ENCODE measurements at places on chromosomes 3 and 15. TPM values are rescaled to one million over a fixed set of nuclear protein-coding genes. Genes with fewer than 3 reads are reported as not detected.

GRCh38 chr15:96232335-96232734 is 98.2 kb upstream of the NR2F2 start:
- DNase-seq, result no peak

DNA sequence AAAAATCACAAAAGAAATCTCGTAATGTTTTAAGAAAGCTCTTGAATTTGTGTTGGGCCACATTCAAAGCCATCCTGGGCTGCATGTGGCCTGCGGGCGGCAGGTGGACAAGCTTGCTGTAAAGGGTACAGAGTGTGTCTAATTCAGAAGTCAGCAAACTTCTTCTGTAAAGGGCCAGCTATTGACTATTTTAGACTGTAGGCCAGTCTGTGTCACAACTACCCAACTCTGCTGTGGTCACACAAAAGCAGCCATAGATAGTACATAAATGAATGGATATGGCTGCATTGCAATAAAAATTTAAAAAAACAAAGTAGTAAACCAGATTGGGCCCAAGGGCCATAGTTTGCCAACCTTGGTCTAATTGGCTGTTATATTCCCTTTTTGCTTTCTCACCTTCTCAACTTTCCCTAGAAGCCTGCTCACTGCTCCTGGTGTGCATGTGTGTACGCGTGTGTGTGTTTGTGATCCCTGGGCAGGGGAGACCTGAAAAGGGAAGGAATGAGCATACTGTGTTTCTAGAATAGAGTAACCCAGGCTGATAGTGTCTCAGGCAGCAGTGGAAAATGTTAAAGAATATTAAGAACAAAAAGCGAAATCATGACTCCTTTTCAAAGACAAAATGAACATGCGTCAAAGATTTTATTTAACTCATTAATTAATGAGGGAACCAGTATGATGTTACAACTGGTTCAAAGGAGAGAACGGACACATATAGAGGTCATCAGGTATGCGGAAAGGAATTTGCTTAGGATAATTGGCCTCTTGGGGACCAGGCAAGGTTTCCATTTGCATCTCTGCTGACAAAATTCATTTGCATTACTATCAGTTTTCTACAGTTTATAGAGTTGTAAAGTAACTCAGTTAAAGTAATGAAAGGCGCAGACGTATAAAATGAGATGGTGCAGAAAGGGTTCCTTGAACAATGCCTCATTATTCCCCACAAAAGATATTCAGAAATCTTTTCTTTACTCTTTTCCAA is 248.0 kb downstream of the THSD4 start:
- DNase-seq, result no peak

DNA sequence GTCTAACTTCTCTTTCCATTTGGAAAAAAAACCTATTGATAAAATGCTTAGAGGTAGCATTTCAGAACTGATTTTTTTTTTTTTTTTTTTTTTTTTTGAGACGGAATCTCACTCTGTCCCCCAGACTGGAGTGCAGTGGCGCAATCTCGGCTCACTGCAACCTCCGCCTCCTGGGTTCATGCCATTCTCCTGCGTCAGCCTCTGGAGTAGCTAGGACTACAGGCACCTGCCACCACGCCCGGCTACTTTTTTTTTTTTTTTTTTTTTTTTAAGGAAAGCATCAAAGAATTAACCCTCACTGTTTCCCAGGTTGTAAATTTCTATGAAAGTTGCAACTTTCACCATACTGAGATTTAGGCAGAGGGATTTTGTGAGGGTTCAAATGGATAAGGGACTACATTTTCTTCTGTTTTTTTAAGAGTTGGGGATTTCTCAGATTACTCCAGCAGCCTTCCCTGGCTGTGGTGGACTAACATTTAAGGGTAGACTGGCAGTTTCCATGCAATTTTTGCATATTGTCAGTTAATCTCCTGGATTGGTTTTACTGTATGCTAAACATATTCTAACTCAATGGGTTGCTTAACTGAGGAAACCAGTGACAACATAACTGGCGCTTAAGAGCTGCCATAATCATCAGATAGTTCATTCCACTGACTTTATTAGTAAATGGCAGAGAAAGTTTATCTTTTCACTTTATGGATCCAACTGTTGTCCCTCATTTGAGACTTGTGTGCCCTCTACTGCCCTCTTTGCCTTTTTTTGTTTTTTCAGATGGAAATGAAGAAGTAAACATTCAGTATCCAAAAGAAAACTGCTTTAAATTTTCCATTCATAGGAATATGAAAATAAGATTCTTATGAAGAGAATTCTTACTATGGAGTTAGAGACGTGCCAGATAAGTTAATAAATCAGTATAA is 93.7 kb downstream of the NPTN start:
- DNase-seq, result no peak

DNA sequence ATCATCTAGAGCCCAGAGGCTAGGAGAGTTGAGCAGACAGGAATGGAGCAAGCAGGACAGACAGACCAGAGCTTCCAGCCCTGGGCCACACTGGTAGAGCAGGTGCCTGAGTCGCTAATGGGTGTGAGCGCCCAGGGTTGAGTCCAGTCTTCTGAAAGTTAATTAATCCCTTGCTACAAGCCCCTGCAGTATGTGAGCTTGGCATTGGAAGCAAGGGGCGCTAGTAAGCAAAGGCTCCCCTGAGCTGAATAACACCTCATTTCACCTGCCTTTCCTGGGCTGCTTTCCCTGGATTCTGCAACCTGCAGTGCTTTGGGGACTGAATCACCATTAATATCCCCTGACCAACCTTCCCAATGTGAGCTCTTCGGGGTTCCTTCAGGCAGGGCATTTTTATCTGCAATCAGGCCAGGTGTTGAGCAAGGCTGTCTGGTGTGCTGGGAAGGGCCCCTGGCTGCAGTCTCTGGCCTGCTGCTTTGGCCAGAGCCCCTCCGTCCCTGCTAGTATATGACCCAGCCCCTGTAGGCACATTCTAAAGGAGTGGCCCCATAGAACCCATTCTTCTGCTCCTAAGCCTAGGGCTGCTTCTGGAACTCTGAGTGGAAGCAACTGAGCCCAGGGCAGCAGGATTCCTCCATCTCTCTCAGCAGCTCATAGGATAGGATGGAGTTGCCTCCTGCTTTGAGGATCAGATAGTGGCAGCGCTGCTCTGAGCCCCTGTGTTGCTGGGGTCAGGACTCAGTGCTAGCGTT is 45.1 kb upstream of the EPHB1 start:
- DNase-seq, result no peak

DNA sequence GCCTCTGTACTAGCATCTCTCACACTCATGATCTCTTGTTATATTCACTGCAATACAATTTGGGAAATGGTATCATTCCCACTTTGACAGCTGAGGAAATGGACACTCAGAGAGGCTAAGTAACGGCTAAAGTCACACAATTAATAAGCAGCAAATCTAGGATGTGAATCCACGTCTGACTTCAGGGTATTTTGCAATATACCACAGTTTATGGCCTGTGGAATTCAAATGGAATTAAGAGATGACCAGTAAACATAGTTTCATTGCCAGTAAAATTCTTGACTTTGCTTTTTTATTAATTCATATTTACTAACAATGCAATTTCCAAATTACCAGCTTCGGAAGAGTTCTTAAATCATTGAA is 61.1 kb downstream of the CCNL1 start:
- DNase-seq, result no peak

GRCh38 chr15:87704276-87704675 is 552.3 kb downstream of the NTRK3 start:
- DNase-seq, result no peak

DNA sequence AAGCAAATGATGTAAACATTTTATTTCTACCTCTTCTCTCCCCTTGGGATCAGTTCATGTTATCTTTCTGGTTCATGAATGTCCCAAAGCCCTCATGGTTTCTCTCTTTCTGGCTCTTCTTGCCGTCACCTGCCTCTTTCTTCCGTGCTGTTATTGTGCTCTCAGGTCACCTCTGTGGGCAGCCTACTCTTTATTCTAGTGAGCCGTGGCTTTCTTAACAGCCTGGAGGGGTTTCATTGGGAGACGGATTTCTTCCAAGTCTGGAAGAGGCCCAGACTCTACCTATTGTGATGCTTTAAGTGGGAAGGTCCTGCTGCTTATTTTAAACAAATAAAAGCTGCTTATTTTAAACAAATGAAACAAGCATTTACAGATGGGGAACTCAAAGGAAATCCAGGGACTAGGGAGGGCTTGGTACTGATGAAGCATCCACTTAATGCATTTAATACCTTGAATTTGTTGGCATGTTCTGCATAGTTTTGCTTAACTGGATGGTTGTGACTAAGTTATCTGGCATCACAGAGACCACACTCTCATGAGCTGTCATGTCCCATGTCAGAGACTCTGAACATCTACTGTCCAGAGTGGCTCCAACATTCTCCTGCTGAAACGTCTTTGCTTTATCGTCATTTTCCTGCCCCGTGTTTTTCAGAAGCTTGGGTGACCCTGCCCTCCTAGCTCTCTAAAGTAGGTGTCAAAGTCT is 443.3 kb downstream of the GABRG3 start:
- no peak for DNase-seq

GRCh38 chr15:60916032-60916678 is 312.9 kb downstream of the RORA start:
- no peak for DNase-seq

DNA sequence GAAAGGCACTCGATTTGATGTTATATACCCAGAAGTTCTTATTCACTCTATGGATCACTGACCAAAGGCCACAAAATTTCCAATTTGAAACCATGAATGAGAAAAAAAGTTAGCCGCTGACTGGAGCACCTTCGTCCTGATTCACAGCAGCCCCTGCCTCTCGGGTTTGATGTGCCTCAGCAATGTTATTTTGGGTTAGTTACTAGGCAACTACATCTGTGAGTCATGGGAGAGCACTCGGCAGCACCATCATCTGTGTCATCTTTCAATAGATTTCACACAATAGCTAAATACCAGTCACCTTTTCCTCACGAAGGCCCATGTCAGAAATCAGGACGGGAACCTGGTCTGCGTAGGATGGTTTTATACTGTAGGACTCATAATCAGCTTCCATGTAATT is 269.2 kb downstream of the ZBBX start:
- no peak for DNase-seq

DNA sequence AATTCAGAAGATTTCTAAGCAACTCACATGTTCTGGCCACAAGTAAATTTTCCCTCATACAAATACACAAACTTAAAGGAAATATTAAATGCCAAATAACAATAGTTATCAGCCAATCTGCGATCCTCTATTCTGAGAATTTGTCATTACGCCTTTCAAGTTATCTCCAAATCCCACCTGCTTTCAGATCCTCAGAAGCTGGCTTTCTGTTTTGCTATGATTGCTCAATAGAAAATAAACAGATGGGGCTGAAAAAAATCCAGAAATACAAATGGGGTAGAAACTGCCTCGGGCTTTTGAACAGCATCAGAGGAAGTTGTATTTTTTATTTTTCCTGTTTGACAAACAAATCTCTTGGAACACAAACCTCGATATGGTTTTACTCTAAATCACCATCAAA is 74.0 kb upstream of the CNTN4 start:
- no peak for DNase-seq

- no peak for DNase-seq
Measured at GRCh38 chr3:159069091-159069490, 267.2 kb downstream of the MFSD1 start.

DNA sequence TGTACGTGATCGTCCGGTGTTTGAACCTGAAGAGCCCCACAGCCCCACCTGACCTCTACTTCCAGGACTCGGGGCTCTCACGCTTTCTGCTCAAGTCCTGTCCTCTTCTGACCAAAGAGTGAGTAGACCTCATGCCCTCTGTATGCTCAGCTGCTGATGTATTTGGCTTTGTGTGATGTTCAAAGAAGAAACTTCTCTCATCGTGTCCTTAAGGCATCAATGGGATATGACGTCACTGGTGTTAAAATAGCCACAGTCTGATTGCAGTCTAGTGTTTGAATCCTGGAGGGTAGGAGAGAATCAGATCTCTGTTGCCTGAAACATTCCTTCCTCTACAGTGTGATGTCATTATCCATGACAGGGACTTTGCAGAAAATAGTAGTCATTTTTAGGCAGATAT is 28.1 kb downstream of the ABHD2 start:
- no peak for DNase-seq

DNA sequence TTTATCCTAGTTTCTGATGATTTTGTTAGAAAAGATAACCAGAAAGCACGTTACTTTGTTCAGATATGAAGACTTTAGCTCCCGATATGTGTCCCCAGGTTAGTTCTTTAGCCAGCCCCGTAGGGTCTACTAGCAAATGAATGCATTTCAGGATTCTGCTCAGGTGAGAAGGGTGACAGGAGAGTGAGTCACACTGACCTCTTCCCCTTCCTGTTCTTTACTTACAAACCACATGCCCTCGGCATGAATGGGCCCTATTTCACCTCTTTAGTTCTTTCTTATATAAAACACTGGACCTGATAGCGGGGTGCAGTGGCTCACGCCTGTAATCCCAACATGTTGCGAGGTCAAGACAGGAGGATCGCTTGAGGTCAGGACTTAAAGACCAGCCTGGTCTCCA is 98.4 kb downstream of the SLC49A4 start:
- DNase-seq, result no peak

- DNase-seq, result no peak
Measured at GRCh38 chr15:51267703-51268083, 70.7 kb downstream of the CYP19A1 start.

- no peak for DNase-seq
Measured at GRCh38 chr3:121793078-121793477, 41.8 kb downstream of the IQCB1 start.

DNA sequence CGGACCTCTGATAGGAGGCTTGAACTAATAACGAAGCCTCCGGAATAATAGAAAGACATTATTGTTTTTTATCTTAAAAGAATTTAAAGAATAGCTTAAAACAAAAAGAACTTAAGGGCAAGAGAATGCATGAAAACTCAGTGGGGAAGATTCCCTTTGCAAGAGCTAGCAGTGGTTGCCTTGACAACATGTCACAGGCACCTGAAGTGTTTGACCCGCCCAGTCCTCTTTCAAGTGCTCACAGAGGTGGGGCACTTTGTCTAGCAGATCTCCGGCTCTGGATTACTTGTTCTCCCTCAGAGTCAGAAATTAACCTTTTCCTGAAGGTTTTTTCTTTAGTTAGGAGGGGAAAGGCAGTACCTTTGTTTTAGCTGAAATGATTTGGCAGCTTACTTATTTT is 37.8 kb downstream of the LARS2 start:
- no peak for DNase-seq

DNA sequence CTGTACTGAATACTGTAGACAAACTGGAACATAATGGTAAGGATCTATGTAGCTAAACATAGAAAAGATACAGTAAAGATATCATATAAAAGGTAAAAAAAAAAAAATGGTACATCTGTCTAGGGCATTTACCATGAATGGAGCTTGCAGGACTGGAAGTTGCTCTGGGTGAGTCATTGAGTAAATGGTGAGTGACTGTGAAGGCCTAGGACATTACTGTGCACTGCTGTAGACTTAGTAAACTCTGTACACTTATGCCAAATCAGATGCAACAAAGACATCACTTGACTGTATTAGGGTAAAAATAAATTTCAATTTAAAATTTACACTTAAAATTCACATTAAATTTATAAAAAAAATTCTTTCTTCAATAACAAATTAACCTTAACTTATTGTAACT is 281.3 kb upstream of the LMCD1 start:
- no peak for DNase-seq

The ARGFX gene
- total RNA-seq, result not detected

The LOXL1 gene
- 94.6 TPM for total RNA-seq

The TUBGCP4 gene
- total RNA-seq, result 12.4 TPM

The ARID3B gene
- total RNA-seq, result 4.2 TPM

The CD96 gene
- 2.5 TPM for total RNA-seq

The LSMEM2 gene
- 0.37 TPM for total RNA-seq

The SERPINI2 gene
- 0.81 TPM for total RNA-seq

All from posterior vena cava (tissue), 2 donors.